NCI-H1417 (cell line): ENCODE measurements at places on chromosomes 11 and 22.

- DNase-seq, result no peak
Measured at GRCh38 chr11:68974421-68975194, 6.2 kb downstream of the MRGPRD start.

DNA sequence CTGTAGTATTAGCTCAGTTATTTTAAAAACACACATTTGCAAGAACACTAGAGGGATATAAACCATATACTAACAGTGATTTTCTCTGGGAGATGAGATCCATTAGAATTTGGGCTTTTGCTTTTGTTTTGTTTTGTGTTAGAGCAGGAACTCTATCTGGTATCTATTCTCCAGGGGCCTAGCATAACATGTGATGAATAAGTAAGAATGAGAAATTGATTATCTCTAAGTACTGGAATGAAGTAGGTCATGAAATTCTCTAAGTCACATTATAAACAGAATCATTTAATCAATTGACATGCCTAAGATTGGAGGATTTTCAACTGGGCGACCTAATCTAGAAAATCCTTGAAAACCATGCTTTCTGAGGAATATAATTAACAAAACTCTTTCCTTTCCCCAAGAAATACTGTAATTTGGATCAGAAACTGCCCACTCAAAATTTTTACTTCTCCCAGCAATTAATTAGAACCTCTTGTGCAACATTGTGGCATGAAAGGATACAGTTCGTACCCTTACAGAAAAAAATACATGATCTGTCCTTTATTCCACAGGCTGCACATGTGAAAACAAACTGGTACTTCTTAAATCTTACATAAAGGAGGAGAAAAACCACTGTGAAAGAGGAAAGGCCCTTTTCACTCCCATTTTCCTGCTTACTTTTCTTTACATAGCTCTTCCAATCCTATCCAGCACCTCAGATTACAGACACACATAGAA lies 93.5 kb downstream of the MRTFA start:
- DNase-seq, result no peak

GRCh38 chr11:64378335-64378880 lies 19.4 kb downstream of the RPS6KA4 start:
- DNase-seq, result peak; percentile 39

DNA sequence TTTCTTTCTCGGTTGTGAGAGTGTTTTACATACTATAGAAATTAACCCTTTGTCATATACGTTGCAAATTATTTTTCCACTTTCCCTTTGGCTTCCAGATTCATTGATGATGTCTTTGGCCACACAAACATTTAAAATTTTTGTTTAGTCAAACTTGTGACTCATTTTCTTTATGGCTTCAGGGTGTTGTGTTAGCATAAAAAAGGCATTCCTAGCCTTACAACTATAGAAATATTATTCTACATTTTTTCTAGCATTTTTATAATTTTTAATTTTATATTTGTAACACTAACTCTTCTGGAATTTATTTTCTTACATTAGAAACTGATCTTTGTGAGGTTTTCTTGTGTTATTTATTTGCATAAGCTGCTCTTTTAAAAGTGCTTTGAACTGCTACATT lies 12.1 kb downstream of the GRIA4 start:
- DNase-seq, result no peak

GRCh38 chr22:20951932-20952380 lies 15.1 kb upstream of the AIFM3 start:
- DNase-seq, result no peak

- no peak for DNase-seq
Measured at GRCh38 chr22:48365386-48365785, 1462.3 kb downstream of the BRD1 start.

DNA sequence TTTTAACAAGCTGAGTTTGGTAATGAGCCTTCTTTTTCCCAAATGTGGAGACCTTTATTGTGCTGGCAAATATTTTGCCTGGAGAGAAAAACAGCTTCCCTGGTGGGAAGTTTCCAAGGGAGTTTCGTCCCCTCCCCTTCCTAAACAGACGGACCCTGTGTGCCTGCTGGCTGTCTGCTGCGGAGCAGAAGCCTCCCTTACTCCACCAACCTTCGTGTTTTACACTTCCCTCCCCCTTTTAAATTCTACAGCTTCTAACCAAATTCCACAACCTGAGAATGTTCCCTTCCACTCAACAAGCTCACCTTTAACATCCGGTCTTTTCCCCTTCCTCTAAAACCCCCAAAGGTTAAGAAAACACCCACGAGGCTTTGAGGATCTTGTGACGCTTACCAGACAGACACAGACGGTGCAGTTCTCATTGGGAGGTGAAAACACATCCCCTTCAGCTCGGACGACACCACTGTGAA lies 17.1 kb downstream of the VWCE start:
- no peak for DNase-seq

GRCh38 chr11:91244912-91245311 lies 979.7 kb upstream of the FAT3 start:
- no peak for DNase-seq

DNA sequence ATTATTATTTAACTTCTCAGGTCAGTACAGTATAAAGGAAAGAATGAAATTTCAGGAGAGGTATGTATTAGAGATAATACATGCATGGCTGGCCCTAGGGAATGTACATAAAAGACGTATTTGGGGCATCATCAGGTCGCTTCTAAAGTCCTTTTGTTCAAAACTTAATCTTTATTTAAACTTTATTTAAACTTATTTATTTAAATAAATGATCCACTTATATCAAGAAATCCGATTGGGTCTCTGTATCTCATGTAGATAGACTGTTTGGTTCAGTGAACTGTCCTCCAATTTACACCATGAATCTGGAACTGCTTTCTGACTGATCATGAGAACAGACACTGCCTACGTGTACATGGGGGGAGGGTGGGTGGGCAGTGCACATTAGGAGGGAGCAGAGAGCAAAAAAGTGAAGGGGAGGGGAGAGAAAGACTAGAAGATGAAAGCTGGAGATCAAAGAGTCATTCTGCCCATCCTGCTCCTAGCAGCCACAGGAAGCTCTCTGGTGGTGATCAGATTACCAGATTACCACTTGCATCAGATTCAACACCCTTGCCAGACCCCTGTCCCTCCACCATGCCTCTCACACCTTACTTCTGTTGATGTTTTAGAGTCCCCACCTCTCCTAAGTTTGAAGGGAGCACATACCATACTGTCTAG lies 92.1 kb upstream of the MTMR2 start:
- no peak for DNase-seq

- no peak for DNase-seq
Measured at GRCh38 chr11:30316237-30316636, 6.7 kb upstream of the ARL14EP start.

DNA sequence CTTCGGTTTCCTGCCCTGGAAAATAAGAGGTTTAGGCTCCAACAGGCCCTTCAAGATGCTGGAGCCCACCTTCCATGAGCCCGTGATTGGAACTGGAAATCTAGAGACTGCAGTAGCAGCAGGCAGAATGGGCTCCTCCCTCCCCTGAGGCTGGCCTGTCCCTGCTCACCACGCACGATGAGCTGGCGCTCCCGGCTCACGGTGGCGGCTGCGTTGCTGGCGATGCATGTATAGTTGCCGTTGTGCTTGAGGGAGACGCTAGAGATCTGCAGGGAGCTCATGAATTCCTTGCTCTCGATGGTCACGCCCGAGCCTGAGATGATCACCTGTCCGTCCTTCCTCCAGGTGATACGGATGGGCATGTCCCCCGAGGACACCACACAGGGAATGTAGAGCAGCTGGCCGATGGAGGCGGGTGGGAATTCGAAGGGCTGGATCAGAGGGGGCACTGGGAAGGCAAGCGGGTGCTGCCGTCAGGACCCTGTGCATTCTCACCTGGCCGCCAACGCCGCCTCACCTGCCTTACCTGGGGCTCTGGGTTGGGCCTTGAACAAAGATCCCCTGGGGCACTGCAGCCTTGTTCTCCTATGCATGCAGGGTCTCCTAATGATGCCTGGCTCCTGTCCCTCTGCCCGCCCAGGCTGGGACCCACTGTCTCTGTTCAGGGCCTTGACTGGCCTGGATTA lies 177.8 kb downstream of the CEP164 start:
- DNase-seq, result no peak

GRCh38 chr22:39528681-39529486 lies 3.7 kb downstream of the RPS19BP1 start:
- DNase-seq, result peak; percentile 89

DNA sequence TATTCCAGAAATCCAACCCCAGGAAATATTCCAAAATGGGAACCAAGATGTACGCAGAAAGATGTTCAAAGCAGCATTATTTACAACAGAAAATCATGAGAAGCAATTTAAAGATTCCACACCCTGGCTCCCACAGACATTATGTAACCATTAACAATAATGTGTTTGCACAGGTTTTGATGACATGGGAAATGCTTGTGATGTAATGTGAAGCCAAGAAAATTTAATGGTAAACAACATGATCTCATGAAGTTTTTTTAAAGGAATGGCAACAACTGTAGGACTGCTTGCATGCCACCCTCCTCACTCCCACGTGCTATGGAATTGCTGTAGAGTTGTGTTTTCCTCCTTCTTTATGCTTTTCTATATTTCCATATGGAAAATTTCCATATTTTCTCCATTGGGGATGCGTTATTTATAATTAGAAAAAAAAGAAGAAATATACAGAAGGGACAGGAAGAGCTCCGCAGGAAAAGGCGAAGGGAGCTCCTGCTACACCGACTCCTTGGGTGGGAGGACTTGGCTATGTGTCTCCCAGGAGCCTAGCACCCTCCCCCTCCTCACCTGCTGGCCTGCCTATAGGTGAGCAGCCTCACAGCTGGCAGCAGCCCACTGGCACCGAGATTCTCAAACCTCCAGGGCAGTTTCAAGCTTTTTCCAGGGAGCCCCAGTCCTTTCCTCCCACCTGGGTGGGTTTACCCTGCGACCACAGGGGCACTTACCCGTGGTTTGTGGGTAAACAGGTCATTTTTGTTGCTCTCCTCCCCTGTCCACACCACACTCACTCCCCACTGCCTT lies 20.9 kb downstream of the LRFN4 start:
- DNase-seq, result peak; percentile 26

GRCh38 chr11:44580701-44581100 lies 15.2 kb downstream of the CD82 start:
- no peak for DNase-seq

- no peak for DNase-seq
Measured at GRCh38 chr11:35554491-35555437, 29.3 kb upstream of the PAMR1 start.

- DNase-seq, result no peak
Measured at GRCh38 chr22:30891443-30891755, 77.2 kb downstream of the MORC2 start.

GRCh38 chr11:121304759-121305158 lies 12.2 kb downstream of the SC5D start:
- DNase-seq, result no peak

GRCh38 chr11:67165623-67166022 lies 46.6 kb downstream of the KDM2A start:
- DNase-seq, result no peak

DNA sequence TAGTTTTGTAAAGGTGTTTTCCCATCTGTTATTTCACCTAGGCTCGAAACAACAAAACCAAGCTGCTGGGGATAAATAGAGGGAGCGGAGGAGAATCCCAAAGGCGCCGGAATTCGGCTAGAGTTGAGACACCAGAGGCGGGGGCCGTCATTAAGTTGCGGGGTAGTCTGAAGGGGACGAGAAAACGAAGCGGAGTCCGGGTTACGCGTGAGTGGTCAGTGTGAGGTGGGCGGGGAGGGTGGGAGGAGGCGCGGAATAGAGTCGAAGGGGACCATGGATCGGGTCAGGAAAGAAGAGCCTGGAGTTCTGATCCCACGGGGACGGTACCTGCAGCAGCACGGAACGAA lies 361 bp downstream of the SRPRA start:
- DNase-seq, result no peak

DNA sequence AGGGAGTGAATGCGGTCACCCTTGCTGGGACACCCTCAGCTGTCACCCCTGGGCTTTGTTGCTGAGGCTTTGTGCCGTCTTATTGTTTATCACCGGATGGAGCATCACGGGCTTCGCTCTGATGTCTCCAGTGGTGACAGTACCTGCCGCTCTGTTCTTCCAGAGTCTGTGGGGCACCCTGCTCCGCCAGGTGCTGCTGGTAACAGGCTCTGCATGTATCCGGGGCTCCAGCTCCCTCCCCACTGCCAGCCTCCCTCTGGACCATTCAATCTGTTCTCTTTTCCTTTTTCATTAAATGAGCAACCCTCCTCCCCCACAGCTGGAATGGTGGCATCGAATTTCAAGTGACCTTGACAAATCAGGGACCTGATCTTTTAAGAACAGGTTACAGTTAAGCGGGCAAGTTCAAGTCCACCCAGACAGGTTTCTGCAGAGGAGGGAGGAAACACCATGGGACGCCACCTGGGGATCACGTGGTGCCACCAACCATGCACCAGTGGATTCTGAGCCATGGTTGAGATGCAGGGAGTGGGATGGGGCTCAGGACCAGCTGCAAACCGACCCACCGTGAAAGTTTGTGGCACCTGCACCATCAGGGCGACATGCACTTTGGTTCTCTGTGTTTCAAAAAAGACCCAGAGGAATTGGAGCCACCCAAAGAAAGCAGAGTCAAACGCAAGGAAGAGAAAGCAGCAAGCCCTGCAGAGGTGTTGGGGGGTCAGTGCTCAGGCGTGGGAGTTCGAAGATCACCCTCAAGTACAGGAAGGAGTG lies 89.3 kb downstream of the BCR start:
- DNase-seq, result peak; percentile 11

DNA sequence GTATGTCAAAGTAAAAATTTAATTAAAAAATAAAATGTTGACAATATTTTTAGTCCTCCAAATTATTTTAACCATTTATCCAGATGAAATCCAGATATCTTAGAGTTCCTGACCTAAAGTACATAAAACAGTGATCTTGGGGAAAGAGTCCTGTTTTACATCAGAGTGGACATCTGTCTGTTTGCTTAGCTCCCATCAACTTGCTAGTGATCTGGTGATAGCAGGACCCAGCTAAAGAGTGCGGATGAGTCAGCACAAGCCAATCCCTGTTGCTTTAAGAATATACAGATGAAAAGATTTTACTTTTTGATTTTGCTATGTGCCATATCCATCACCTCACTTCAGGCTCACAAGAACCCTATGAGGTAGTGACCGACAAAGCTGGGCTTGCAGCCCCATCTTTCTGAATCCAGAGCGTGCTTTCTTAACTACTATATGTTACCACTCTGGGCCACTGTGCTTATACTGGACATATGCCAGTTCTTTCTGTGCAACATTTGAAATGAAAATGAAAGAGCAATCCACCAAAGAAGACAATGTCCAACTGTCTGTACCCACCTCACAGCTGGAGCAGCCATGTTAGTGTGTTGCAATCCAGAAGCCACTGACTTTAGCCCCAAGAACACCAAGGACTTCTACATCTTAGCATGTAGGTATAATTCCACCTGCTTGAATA lies 167.6 kb upstream of the SESN3 start:
- DNase-seq, result no peak

DNA sequence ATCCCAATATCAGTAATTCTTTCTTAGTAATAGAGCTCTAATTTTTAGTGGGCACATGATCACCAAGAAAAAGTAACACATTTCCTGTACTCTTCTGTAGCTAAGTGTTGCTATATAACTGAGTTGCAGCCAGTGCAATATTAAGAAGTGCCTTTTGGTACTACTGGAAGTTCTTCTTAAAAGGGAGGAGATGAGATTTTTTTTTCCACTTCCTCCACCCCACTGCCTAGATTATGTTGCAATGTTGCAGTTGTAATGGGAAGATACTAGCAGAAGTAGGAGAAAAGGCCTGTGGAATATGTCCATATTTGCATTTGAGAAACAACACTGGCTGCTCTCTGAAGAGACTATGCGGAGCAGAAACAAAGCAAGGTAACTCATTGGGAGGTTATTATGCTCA lies 280.6 kb upstream of the ANO5 start:
- no peak for DNase-seq

- no peak for DNase-seq
Measured at GRCh38 chr22:29074276-29074772, 1.5 kb downstream of the KREMEN1 start.
